ENCODE measurements at places on chromosomes 5 and 9.

GRCh38 chr9:109246533-109246932 is 74.3 kb downstream of the EPB41L4B start:
- no peak for DNase-seq

DNA sequence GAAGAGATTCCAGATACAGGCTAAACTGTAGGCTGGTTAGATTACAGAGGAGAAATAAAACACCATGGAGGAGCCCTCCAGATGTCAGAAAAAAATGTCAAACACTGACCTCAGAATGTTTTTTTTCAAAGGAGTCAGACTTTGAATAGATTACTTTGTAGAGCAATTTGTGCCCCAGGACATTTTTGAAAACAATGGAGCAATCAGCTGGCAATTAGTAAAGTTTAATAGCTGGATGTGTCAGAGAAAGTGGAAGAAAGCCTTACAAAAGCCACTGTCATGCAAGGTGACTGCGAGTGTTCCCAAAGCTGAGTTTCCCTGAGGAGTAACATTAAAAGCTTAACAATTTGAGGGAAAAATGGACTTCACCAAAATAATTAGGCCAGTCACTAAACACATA is 417.8 kb upstream of the CTNND2 start:
- DNase-seq: no peak

GRCh38 chr5:153926201-153926600 is 112.5 kb downstream of the FAM114A2 start:
- DNase-seq: no peak

DNA sequence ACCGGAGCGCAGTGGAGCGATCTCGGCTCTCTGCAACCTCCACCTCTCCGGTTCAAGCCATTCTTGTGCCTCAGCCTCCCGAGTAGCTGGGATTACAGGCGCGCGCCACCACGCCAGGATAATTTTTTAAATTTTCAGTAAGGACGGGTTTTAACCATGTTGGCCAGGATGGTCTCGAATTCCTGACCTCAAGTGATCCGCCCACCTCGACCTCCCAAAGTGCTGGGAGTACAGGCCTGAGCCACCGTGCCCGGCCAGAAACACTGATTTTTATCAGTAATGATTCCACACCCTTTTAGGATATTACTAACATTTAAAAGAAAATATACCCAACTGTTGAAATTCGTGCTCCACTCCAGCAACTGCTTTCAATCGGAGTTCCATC is 464 bp upstream of the FAM151B start:
- DNase-seq: no peak

DNA sequence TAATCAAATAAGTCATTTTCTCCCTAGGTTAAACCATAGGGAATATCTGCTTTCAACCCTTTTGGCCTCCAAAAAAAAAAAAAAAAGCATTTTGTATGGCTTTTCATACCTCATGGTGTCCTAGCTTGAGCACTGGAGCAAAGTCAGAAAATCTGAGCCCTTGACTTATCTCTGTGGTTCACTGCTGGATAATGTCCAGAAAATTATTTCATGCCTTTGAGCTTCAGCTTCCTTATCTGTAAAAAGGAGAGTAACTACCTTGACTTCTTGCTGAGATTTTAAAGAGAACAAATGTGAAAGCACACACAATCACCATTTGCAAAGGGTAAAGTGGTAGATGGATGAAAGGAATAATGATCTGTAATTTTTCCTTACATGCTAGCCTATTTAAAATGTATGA is 165.9 kb downstream of the ALDH1A1 start:
- DNase-seq: no peak

- DNase-seq: no peak
Measured at GRCh38 chr9:136587145-136587943, 41.5 kb upstream of the NOTCH1 start.

DNA sequence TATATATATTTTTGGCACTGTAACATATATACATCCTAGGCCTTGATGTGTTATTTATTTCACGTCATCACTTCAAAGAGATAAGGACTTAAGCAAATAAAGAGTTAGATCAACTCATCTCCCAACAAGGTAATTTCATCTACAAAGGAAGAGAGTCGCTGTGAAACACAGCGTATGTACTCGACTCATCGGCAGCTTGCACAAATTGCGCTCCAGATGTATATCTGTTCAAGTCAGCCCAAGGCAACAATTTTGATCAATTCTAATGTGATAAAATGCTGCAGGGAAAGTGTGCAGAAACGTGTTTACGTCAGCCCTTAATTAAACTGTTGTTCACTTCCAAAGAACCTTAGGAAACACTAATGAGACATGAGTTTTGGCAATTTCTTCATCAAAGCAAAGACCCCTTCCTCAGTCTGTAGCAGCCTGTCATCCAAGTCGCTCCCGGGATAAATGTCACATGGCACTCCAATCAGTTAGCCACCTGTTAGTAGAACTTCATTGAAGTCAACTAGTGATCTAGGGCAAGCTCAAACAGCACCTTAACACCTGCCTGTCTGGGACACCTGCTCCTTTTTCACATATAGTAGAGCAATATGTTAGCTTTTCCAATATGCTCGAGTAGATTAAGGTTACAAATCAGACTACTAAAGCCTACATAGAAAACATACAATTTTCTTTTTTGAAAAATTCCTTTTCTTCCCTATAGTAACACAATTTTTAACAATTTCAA is 182.4 kb downstream of the NFIB start:
- DNase-seq: no peak

DNA sequence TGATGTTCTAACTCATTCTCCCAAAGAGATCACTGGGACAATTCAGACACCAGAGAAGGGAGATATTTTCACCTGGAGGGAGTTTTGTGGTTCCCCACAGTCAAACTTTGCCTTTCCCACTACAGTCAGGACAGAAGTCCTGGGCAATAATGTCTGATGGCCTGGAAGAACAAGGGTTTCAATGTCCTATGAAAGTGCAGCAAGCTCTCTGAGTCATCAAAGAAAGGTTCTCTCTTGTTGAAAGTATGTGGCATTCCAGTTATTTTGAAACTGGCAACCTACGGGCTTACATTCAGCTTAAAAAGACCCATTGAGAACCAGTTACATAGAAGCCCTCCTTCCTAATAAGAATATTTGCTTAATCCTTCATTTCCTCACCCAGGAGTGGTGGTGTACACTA is 103.9 kb downstream of the INSYN2B start:
- no peak for DNase-seq

DNA sequence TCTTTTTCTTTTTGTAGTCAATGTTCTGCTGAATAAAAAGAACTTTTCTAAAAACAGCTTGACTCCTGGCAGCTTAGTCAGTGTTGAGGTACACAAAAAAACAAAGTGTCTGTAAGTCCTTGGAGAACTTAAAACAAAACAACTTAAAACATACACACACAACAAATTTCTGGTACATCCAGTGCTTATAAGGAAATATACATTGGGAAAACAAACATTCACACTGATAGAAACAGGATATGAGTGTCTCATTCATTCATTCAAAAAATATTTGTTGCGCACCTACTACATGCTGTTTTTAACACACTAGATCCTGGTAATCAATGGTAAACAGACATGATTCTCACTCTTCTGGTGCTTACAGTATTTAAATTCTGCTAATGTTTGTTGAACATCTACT is 27.4 kb upstream of the MEGF9 start:
- no peak for DNase-seq

GRCh38 chr9:93645149-93645889 is 68.9 kb downstream of the PHF2 start:
- DNase-seq: no peak

- DNase-seq: no peak
Measured at GRCh38 chr5:102811972-102812371, 56.9 kb downstream of the PAM start.

- no peak for DNase-seq
Measured at GRCh38 chr9:17900606-17901005, 321.7 kb downstream of the SH3GL2 start.

DNA sequence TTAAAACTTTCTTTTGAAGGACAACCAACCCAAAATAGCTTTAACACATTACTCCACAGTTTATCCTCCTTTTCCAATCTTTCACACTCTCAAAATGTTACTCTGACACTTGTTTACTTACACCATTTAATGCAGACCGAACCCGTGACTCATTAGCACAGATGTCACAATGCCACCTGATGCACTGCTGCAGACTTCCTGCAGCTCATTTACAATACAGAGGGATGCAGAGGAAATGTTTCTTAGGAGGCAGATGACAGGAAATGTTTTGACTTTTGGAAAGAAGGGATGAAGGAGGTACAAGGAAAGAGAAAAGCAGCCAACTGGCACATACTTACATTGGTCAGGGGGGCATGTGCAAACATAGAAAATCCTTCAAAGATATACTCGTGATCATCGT is 39.0 kb downstream of the DROSHA start:
- DNase-seq: no peak

- DNase-seq: no peak
Measured at GRCh38 chr5:72288924-72289323, 31.1 kb downstream of the MRPS27 start.

GRCh38 chr9:36779582-36779981 is 206.9 kb downstream of the MELK start:
- DNase-seq: no peak

DNA sequence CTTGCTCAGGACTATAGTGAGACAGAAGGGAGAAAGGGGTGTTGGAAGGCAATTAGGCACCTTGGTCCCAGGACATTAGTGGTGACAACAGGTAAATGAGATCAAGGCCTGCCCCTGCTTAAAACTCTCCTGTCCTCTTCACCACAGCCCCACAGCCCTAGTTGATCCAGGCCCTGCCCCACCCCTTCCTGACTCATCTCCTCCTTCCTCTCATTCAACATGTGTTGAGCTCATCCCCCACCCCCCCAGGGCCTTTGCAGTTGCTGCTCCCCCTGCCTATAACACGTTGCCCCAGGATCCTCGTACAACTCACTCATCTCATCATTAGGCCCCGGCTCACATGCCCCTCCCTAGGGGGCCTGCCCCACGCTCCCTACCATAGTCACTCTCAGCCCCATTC is 66.8 kb downstream of the TSPAN17 start:
- DNase-seq: no peak

- DNase-seq: no peak
Measured at GRCh38 chr5:89668821-89669220, 740.7 kb downstream of the CETN3 start.

- DNase-seq: no peak
Measured at GRCh38 chr9:19720377-19720776, 68.5 kb downstream of the SLC24A2 start.

GRCh38 chr5:134247428-134248224 is 21.8 kb upstream of the PPP2CA start:
- DNase-seq: no peak

GRCh38 chr9:2493109-2493508 is 128.5 kb upstream of the VLDLR start:
- no peak for DNase-seq

DNA sequence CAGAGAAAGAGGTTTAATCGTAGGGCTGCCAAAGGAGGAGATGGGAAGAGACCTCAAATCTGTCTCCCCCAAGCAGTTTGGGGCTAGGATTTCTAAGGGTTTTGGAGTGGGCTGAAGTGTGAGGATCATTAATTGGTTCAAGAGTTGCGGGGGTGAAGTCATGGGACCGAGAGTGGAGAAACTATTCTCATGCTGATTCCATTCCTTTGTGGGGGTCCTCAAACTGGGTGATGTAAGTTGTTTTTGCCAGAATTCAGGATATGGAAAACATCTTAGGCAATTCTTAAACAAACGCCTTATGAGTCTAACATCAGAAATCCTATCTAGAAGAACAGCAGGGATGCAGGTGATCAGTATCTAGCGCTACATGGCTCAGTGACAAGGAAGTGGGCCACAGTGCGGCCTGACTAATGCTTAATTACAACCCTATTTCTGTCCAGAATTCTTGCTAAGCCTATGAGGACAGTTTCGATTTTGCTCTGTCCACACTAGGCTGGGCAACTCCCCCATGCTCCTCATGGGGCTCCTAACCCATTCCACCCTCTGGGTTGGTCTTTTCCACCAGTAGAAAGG is 27.7 kb upstream of the TRIO start:
- no peak for DNase-seq

DNA sequence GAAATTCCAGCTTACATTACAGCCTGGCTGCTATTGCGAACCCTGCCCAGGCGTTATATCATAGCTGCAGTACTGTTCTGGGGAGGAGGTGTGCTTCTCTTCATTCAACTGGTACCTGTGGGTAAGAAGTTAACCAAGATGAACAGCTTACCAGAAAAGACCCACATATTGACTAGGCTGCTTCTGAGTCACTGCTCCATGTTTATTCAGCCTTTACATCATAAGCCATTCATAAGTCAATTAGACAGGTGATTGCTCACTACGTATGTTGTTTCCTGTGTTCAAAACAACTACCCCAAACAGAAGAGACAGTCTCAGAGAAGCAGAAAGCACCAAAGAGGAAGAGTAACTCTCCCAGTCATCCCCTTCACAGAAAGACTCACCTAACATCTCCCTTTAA is 34.7 kb upstream of the SLC22A5 start:
- no peak for DNase-seq

- DNase-seq: no peak
Measured at GRCh38 chr9:87498811-87499360, 1.2 kb downstream of the DAPK1 start.

DNA sequence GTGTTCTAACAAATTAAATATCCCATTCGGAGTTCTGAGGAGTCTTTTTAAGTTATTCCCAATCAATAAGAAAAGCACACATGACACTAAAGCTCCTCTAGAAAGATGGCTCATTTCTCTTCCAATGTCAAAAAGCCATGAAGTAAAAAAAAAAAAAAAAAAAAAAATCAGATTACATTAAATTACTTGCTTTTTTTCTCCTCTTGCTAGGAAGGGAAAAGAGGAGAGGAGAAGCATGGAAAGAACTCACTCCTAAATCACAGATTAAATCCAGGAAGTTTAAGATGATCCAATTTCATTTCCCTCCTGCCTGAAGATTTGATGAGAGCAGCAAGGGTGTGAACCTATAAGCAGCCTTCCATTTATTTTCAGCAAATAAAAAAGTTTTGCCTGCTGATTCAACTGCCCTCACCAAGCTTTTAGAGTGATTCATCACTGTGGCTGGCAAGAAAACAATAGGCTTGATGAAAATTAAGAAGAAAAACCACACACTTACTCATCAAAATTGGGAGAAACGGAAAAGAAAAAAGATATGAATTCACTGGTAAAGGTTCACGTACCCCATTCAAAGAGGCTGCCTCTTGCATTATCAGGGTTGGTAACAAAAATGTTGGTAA is 19.7 kb downstream of the MYO10 start:
- no peak for DNase-seq

DNA sequence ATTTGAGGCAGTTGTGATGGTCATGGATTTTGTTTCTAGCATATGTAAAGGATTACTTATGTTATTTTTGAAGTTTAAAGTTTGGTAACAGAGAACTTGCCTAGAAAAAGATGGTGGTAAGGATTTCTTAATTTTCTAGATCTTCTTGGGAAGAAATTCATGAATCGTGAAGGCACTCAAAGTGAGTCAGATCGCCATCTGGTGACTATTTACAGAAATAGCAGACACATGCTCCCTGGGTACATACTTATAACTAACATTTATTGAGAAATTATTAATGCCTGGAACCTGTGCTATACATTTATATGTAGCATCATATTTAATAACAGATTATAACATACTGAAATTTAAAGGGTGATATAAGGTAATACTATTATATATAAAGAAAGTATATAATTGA is 299.7 kb downstream of the IZUMO3 start:
- peak; percentile 31 for DNase-seq
